ENCODE measurements at places on chromosomes 6 and 20.
A peak's percentile ranks its signal among the peaks of the same experiment; 100 is the strongest.

DNA sequence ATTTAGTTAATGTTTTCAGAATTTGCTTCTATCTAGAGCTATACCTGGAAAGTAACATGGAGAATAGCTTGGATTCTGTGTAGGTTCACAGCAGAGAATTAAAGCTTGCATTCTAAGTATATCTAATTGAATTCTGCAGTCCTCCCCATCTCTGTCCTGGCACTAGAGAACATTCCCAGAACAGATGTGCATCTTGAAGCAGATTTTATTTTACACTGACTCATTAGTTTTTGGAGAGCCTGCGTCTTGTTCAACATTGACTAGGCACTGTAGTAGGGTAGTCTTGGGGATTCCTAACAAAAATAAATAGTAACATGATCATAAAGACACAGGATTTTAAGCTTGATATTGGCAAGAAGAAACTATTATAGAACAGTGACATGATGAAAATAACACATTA is 36.2 kb upstream of the BAG2 start:
- DNase-seq, result no peak

- DNase-seq, result no peak
Measured at GRCh38 chr6:75892384-75892783, 143.3 kb downstream of the MYO6 start.

DNA sequence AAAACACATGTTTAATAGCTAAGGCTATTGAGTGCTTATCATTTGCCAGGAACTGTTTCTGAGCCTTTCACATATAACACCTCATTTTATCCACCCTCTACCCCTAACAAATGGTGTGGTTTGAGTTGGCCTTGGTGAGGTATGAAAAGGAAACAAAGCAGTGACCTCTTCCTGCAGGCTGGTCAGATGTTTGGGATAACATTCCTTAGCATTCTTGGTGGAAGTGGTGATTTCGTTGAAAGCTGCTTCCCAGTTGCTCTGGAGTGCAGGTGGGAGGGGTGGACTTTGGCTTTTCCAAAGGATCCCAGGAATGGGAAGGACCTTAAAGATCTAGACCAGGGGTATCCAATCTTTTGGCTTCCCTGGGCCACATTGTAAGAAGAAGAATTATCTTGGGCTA is 41.3 kb downstream of the CARMIL1 start:
- no peak for DNase-seq

GRCh38 chr6:98777762-98778161 is 56.6 kb upstream of the POU3F2 start:
- no peak for DNase-seq

DNA sequence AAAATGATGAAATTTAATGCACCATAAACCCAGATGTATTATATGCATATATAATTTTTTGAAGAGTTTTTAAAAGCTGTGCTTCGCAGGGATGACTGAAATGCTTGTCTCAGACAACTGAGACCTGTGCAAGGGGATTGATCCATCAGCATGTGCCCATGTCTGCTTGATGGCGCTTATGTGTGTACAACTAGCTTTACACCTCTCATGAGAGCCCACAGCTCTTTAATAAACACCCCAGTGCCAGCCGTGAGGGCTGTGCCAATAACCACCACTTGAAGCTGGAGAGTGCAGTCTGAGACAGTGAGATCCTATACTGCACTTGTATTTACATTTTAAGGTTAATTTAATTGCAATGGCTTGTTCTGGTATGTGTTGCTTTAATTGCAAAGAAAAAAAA is 225.5 kb downstream of the BCKDHB start:
- DNase-seq, result no peak

GRCh38 chr6:15500901-15501825 is 161.7 kb downstream of the DTNBP1 start:
- no peak for DNase-seq

DNA sequence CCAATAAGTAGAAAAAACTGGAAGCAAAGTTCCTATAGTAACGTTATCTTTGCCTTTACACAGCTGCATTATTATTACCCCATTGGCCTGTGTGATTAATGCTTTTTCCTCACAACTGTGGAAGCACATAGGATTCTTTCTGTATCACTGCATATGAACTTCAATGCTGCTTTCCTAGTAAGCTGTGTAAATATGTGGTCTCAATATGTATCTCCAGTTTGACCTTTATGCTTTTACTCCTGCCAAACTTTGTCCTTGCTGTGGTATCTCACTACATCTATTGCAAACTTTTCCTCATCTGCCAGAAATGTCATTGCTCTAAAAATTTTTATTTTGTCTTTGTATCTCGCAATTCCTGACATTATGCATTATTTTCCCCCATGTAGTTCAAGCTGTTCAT is 168.6 kb downstream of the ZFAND3 start:
- DNase-seq, result no peak

DNA sequence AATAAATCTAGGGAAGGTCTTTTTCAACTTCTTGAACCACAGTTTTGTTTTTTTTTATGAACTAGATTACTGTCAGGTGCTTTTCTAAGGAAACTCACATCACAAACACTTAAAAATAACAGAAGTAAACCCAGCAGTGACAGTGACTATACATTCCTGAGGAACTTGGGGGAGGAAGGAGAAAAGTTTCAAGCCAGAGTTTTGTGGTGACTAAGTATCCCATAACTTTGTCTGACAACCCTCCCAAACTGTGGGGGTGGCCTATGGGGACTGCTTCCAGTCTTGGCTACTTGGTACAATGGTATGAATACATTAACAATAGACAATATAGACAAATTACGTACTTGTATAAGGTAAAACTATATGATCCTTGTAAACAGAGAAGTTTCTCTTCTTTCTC is 202.5 kb upstream of the MAN1A1 start:
- DNase-seq, result no peak

GRCh38 chr6:135318738-135319469 is 137.8 kb downstream of the MYB start:
- DNase-seq, result no peak

- DNase-seq, result no peak
Measured at GRCh38 chr6:34018026-34018425, 127.9 kb downstream of the GRM4 start.

DNA sequence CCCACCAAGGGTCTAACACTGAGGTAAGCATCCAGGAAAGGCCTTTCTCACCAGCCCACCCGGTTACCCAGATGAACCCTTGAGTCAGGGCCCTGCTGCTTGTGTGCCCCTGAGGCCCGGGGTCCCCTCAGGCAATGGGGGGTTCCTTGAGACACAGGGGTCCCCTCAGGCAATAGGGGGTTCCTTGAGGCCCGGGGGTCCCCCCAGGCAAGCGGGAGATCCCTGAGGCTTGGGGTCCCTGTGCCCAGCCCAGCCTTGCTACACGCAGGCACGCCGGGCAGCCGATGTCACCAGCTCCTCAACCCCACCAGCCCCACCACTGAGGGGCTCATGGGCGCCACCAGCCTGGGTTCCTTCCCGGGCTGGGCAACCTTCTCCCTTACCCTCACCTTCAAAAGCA is 247.2 kb downstream of the TTLL2 start:
- DNase-seq, result no peak

DNA sequence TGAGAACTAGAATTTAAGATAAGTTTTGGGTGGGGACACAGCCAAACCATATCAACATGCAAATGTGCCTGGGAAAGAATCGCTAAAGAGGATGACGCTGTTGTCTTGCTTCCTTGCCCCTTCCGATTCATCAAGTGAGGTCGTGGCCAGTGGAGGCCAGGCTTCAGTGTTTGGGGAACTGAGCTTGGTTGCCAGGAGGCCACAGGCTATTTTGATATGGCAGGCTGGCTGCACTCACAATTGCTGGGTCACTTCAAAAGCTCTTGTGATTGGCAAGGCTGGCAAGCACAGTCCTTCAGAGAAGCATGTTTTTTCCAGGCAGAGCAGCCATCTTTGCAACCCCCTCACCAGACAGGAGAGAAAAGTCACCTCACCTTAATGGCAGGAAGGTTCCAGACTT is 45.8 kb downstream of the SAMD5 start:
- no peak for DNase-seq

- DNase-seq, result no peak
Measured at GRCh38 chr6:125930765-125931418, 25.7 kb upstream of the HINT3 start.

DNA sequence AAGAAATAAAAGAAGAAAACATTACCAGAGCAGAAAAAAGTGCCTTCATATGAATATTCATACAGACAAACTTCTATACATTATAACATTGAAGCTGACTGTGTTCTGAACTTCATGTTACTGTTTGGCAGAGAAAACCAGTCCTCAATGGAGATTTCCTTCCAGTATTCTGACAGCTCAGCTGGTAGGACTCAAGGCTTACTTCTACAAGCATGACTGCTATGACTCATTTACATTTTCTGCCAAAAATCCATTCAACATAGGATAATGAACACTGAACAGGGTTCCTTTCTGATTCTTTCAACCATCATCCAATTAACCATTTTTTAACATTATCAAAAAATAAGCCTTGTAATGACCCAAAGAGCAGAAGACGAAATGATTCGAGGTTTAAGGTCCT is 25.4 kb downstream of the COL9A1 start:
- no peak for DNase-seq

DNA sequence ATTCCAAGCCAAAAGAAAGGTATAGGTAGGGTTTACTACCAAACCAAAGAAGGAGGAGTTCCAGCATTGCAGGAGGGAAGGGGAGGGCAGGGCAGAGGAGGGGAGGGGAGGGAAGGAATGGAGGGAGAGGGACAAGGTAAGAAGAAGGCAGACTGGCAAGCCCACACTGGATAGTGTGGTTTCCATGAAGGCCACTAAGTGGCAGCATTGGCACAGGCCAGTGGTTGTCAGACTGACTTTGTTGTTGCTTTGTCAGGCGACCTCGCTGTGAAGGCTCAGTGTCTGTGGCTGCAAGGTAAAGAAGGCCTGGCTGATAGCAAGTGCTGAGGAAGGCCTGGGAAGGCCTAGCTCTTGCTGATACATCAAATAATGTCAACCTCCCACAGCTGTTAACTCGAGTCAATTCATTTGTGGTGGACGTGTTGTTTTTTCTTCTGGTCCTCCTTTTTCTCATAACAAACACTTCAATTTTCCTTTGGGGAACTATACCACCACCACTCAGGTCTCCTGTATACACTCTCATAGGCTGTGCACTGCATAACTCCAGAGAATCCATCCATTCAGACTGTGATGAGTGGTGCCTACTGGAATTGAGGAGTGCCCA is 7.7 kb upstream of the ZNF334 start:
- peak; percentile 16 for DNase-seq

GRCh38 chr6:75376347-75377024 is 91.9 kb upstream of the TMEM30A start:
- no peak for DNase-seq
